ENCODE measurements at places on chromosomes 5 and 9.

- no peak for DNase-seq
Observed at GRCh38 chr5:39437467-39437866, 12.7 kb upstream of the DAB2 start.

GRCh38 chr5:116297296-116297814, 212.5 kb downstream of the COMMD10 start:
- DNase-seq, result no peak

DNA sequence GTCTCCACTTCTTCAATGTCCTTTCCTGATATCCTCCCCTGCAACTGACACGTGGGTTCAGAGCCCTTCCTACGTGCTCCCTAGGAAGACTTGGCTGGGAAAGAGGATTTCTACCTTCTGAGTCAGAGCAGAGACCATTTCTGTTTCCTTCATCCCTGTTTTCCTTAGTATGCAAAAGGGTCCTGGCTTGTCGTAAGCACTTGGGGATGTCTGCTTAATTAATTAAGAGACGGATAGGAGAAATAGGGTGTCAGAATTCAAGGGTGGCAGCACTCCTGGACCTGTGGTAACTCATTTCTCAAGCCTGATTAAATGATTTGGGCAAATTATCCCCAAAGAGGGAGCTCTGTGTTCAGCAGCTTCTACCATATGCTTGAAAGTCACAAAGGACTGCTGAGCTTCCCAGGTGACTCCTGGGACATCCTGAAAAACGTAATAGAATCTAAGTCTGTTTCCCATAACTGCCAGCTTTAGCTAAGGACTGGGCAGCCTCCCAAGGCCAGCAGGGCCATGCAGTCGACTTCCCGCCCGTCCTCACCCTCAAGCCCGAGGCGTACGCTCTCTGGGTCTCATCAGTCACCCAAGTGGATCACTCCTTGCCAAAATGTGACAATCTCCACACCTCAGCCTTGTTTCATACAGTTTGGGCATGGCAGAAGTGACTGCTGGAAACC, 20.5 kb downstream of the ABCA1 start:
- no peak for DNase-seq

DNA sequence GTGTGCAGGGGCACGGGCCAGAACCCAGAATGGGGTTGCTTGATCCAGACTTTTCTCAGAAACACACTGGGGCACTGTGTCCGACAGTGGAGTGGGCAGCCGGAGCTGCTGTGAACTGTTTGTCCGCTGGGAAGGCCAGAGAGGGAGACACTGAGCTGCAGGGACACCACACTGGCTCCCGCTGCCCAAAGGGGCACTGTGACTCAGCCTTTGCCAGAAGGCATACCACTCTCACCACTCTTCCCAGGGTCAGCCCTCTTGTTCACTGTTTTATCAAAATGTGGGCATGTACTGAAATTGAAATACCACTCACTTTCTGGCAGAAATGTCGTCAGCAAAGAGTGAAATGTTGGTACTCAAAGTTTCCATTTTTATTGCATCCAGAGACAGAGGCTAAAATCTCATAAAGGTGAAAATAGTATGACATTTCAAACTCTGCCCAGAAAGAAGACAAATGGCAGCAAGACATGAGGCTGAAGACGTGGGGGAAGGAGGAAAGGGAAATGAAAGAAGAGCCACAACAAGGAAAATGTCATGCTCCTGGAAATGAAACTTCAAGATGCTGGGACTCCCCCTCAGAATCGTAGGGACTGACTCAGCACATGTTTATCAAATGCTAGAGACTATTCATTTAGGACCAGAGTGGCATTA, 4.5 kb upstream of the IL7R start:
- no peak for DNase-seq

- no peak for DNase-seq
Observed at GRCh38 chr9:135516132-135516860, 4.9 kb upstream of the LCN1 start.

GRCh38 chr9:113913426-113914195, 37.5 kb downstream of the ZNF618 start:
- no peak for DNase-seq

- no peak for DNase-seq
Observed at GRCh38 chr9:97980918-97981845, 2.0 kb upstream of the ANP32B start.

DNA sequence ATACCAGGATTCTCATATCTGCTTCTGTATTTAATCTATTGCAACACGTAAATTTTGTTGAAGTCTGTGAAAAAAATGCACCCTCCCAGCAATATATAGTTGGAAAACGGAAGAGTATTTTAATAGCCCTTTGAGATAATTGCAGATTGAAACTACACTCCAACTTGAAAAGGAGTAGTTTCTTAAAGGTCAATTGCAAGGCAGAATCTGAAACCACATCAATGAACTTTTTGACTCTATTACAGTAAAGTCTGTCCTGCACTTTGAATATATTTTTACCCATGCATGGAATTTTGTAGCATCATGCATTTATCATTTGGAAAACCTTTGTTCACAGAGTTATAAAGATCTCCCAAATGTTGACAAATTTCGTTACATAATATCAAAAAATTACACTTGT, 311.6 kb upstream of the NREP start:
- DNase-seq, result no peak

DNA sequence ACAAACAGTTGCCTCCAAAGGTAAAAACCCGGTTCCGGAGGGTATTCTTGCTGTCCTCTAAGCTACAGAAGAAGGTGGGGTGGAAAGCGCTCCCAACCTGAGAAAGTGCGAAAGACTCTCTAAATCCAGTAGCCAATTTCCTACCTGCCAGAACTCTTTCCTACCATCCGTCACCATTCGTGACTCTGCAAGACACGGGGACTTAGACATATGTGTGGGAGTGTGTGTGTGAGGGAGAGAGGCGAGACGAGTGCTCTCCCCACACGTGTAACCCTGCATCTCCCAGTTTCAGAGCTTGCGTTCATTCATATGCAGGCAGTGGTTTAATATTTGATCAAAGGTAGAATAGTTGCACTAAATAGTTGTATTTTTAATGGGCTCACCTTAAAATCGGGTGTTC, 473 bp upstream of the GABRA1 start:
- no peak for DNase-seq

- DNase-seq, result no peak
Observed at GRCh38 chr5:65987982-65988381, 61.6 kb downstream of the ERBIN start.

DNA sequence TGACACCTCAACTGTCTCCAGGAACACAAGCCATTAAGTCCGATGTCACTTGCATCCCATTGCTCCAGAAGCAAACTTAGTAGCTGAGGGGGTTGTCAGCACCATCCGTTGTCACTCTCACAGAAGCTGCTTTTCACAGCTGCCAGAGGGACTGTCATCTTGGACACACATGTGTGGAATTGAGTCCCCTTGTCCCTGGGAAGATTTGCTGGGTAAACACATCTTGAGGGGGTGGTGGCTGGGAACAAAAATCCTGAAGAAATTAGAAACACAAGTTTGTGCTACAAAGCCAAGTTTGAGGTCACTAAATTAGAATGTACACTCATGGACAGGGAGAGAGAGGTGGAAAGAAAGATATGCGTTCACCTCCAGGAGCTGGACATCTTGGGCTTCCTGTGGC, 55.2 kb upstream of the ADRA1B start:
- DNase-seq, result no peak

All from activated naive CD4-positive, alpha-beta T cell (primary cell).